Central memory CD4-positive, alpha-beta T cell (primary cell): ENCODE measurements at places on chromosomes 13 and 19.

GRCh38 chr13:53200498-53201453, 172.2 kb downstream of the OLFM4 start:
- no peak for DNase-seq

- no peak for DNase-seq
These were observed 11.9 kb upstream of the ATF5 start for GRCh38 chr19:49916839-49917733.

GRCh38 chr13:19158526-19159174, 23.0 kb downstream of the TUBA3C start:
- no peak for DNase-seq

- no peak for DNase-seq
These were observed 13.8 kb downstream of the DDX39A start for GRCh38 chr19:14405380-14405757.

DNA sequence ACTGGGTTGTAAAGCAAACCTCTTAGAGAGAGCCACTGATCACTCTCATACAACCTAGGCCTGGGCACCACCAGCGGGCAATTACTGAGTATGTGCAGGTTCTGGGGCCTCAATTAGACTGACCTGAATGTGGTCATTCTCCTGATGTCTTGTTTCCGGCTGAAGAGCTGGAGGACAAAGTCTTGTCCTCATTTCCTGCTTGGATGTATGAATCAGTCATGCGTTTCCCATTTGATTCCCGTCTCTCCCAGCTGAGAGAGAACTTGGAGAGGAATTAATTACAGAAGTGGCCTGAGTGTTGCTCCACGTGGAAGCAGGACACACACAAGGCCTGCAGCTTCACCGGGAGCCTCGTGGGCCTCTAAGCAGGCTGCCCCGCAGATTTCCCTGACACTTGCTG, 799.3 kb upstream of the ARGLU1 start:
- no peak for DNase-seq

DNA sequence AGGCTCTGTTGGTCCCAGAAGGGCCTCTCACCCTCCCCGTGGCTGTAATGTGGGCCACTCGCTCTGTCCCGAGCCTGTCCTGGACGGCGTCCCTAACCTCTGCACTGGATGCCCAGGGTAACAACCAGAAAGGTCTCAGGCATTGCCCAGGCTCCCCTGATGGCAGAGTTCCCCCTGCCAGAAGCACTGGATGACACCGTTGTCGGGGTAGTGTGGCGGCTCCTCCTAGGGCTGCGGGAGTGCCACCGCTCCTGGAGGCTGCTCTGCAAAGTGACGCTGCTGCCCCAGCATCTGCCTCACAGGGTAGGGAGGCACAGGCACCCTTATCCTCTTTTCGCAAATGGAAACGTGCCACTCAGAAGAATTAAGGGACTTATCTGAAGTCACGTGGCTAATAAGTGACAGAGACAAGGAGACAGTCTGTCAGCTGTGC, 32.0 kb downstream of the MPHOSPH8 start:
- no peak for DNase-seq

DNA sequence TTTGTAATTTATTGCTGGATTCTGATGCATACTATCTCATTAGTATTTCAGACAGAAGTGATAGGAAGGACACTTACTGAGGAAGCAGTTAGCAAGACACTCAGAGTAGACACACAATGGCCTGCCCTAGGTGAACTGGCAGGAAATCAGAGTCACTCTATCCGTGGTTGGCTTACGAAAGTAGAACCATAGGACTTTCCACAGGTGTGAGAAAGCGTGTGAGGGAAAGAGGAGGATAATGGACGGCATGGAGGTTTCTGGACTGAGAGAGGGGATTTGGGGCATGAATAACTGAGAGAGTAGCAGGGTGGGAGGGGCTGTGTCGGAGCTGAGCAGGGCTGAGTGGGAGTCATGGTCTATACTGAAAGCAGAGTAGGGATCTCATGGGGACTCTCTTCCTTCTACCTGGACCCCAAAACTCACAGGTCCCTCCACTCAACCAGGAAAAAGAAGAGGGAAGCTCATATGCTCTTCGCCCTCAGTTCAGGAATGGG, 18.7 kb upstream of the EID2 start:
- no peak for DNase-seq

- peak; percentile 74 for DNase-seq
These were observed at the start of gene MCF2L for GRCh38 chr13:112968910-112969691. MCF2L (plus strand) TSS chr13:112969214; CDS start chr13:112969380, 166 bp downstream.

GRCh38 chr13:110027470-110028240, 241.3 kb upstream of the IRS2 start:
- DNase-seq = no peak

DNA sequence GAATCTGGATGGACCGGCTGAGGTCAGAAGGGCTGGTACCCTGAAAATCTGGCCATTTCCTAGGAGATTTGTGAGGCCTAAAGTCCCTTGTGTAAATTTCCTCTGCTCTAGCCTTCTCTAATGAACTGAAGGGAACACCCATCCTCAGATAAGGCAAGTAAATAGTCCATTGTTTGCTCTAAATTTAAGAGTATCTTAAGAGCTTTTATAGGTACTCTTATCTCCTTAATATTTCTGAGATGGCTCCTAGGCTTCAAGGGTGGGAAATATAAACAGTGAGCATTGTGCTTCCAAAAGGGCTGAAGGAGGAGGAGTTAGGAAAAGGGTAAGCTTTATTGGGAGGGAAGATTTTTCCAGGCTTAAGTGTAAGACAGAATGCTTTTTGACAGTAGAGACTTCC, 148.7 kb upstream of the EDNRB start:
- no peak for DNase-seq

DNA sequence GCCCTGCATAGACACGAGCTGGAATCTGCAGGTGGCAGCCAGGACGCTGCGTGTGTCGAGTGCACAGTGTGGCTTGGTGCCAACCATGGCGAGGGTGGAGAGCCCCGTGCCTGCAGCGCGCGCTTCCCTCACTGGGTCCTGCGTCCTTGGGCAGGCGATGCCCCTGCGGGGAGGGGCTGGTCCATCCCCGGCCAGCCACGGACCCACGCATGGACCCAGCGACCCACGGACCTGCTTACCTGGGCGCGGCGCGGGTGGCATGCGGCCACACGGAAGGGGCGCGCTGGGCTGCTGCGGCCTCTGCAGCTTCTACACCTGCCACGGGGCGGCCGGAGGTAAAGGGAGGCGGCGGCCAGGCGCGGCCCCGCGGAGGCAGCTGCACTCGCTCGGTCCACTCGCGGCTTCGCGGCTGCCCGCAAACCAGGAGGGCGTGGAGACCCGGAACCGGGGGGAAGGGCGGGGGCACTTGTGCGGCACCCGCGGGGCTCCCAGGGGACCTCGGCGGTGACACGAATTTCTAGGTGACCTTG, 569 bp upstream of the MCF2L start:
- peak; percentile 55 for DNase-seq

DNA sequence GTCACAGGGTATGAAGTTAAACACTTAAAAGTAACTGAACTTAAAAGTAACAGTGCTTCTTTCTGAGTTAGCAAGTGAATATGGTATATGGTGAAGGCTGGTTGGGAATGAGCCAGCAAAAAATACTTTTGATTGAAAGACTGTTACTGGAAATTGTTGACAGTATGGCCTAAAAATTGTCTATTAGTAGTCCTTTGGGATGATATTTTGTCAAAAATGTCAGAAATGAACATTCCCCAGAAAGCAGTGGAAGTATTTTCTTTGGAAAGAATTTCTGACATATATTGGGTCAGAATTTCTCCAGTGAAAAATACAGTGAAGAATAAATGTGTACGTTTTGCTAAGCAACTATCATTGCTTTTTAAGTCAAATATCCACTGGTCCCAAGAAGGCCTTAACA, 860.5 kb downstream of the PCDH9 start:
- no peak for DNase-seq

GRCh38 chr13:35994131-35994966, 136.8 kb downstream of the DCLK1 start:
- DNase-seq = no peak

GRCh38 chr13:34459856-34460255, 482.2 kb upstream of the NBEA start:
- DNase-seq = no peak

DNA sequence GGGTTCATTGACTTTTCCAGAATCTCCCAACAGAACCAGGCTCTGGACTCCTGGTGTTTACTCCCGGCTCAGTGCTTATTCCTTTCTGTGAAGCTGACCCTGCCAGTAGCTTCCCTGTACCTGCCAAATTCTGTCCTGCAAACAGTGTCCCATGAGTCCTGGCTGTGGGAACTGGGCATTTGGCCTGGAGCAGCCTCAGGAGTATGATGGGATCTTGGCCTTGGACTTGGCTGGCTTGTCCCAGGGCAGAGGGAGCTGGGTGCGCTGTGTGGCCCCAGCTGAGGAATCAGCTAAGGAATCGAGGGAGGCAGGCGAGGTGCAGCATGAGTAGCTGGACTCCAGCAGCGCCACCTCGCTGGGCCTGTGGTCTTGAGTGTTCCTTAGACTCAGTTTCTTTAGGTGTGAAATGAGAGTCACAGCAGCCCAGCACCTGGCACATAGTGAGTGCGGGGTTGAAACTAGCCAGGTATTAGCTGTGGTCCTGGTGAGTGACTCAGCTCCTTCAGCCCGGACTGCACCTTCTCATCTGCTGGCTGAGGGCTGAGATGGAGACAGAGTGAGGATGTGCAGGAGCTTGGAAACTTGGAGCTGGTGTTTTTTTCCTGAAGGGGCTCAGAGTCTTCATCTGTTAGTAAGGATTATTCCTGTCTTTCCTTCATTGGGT, 10.4 kb downstream of the CLASRP start:
- DNase-seq = no peak

GRCh38 chr13:48778610-48779009, 124.9 kb downstream of the CYSLTR2 start:
- DNase-seq = no peak
